ENCODE measurements at places on chromosomes 11 and 22. TPM values are rescaled to one million over a fixed set of nuclear protein-coding genes. Genes with fewer than 3 reads are reported as not detected.

GRCh38 chr11:116558504-116559211 is 214.1 kb downstream of the BUD13 start:
- no peak for DNase-seq

DNA sequence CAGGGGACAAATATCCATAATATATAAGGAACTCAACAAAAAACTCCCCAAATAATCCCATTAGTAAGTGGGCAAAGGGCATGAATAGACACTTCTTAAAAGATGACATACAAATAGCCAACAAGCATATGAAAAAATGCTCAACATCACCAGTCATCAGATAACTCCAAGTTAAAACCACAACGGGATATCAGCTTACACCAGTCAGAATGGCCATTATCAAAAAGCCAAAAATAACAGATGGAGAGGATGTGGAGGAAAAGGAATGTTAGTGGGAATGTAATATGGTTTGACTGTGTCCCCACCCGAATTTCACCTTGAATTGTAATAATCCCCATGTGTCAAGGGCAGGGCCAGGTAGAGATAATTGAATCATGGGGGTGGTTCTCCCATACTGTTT is 350.1 kb downstream of the GUCY1A2 start:
- DNase-seq: no peak

- DNase-seq: peak; percentile 3
These were observed 15.0 kb downstream of the NAP1L4 start for GRCh38 chr11:2977113-2977512.

MS4A4A gene
- 2.0 TPM for total RNA-seq

TRIOBP gene
- total RNA-seq: 80.2 TPM

UPK2 gene
- not detected for total RNA-seq

- DNase-seq: peak; percentile 56
These were observed 2.9 kb upstream of the TUBGCP6 start for GRCh38 chr22:50247748-50248147.

GRCh38 chr11:92272651-92273050 is 48.0 kb downstream of the FAT3 start:
- no peak for DNase-seq

DNA sequence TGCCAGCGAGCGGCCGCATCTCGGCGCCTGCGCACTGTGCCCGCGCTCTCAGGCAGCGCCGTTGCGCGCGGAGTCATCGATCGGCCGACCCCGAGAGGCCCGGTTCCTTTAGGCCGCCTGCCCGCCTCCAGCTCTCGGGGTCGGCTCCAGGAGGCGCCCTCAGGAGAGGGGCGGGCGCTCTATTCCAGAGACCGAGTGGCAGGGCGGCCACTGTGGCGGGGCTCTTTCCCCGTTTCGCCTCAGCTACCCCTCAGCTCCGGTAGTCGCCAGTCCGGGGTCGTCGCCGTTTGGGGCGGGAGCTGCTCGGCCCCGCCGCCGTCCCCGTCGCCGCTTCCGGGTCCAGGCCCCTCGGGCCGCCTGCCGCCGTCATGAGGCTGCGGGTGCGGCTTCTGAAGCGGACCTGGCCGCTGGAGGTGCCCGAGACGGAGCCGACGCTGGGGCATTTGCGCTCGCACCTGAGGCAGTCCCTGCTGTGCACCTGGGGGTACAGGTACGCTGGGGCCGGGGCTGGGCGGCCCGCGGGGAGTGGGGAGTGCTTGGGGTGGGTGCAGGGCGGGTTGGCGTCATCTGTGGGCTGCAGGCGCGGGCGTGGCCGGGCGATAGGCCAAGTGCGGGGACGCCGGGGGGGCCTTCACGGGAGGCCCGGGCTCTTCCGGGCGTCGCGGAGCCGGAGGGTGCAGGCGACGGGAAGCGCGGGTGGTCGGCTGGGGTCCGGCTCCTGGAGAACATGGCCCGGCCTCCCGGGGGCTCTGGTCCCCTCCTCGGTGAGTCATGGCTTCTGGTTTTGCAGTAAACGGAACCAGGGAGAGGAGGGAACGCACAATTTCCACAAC is at the start of gene FBXO7:
TSS of gene FBXO7 (plus strand) at position 177 of the 833 bp plus-strand sequence. CDS start at position 369, 192 bp downstream.
- DNase-seq: peak; percentile 94

GRCh38 chr11:2699185-2699530 is 636 bp downstream of the KCNQ1OT1 start:
- peak; percentile 28 for DNase-seq

DNA sequence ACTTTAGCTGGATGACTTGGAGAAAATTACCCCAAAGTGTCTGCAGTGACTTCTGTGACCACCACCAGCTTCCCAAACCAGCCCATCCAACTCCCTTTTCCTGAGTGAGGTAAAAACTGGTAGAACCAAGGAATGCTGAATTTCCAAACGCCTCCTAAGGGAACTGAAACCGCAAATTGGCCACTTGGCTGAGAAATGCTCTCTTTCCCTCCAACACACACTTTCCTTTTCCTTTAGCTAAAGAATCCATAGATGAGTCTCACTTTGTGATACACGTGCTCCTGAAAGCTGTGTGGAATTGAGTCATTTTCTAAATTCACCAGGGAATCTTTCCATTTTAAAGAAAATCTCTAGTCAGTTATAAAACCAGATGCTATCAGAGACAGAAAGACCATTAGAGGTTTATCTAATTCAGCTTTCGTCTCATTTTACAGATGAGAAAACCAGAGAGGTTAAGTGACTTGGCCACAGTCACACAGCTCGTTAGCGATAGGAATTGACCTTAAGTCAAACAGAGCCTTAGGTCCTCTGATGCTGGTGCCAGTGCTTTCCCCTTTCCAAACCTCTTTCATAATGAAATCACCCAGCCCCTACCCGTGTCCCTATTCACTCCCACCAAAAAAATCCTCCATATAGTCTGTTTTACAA is 137.2 kb downstream of the COMMD9 start:
- no peak for DNase-seq

- no peak for DNase-seq
These were observed 61.0 kb downstream of the OR5AK2 start for GRCh38 chr11:57049749-57050148.

- DNase-seq: no peak
These were observed 571.6 kb downstream of the LUZP2 start for GRCh38 chr11:25068451-25068850.

AMPD3 gene
- 10.9 TPM for total RNA-seq

DNA sequence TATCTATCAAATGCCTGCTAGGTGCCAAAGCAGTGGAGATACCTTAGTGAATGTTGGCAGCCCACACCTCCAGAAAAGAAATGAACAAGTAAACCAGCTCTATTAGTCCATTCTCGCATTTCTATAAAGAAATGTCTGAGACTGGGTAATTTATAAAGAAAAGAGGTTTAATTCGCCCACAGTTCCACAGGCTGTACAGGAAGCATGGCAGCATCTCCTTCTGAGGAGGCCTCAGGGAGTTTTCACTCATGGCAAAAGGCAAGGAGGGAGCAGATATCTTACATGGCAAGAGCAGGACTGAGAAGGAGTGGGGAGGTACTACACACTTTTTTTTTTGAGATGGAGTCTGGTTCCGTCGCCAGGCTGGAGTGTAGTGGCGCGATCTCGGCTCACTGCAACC is 18.7 kb upstream of the ZC3H12C start:
- DNase-seq: no peak

- DNase-seq: no peak
These were observed 148.8 kb downstream of the CRYBB2 start for GRCh38 chr22:25368271-25368670.

DNA sequence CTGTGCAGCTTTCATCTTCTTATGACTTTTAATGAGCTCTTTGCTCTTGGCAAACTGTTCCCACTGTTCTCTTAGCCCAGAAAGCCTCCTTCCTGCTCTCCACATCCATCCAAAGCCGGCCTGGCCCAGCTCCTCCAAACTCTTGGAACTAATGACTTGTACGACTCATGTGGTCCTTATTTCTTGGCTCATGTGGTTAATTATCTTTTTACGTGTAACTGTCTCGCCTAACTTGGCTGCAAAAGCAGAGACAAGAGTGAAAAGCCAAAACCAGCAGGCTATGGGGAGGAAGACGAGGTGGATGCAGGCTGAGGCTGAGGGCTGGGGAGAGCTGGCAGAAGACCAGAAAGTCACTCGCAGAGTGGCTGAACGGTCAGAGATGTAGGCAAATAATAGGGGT is 5.5 kb downstream of the CSNK2A3 start:
- peak; percentile 81 for DNase-seq

DNA sequence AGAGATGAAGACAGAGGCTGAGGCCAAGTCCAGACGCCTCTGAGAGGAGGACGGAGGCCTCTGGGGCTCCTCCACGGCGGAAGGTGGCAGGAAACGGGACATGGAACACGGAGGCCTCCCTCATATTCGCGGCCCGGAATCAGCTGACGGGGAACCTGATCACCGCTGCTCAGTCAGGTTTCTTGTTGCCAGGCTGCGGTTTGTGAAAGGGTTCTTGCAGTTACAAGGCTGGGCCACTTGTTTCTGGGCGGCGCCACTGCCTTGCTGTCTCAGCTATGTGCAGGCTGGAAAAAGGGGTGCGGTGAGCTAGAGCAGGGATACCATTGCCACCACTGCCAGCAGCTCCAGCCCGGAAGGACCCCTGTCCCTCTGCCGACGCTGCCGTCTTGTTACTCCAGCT is 10.0 kb upstream of the MMP1 start:
- DNase-seq: peak; percentile 41

DNA sequence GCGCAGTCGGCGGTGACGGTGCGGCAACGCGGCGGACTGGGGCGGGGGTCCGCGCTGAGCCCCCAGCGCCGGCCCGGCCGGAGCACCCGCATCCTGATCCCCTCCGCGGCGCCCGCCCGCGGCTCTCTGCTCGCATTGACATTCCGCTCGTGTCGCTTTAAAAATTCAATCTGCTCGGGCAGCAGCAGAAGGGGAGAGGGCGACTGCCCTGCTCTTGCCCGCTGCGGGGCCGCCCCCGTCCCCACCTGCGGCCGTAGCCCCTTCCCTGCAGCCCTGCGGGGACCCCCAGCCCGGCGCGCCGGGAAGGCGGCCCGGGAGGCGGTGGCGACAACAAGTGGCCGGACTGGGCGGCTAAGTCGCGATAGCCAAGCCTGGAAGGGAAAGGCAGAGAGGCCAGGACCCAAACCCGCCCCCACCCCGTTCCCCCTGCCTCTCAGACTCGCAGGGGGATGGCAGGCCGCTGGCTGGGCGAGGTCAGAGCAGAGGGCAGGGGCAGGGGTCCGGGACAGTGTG is 1.1 kb downstream of the CABP7 start:
- DNase-seq: no peak

- no peak for DNase-seq
These were observed 712 bp downstream of the IL2RB start for GRCh38 chr22:37148742-37149665.

- DNase-seq: no peak
These were observed 62.0 kb upstream of the YPEL1 start for GRCh38 chr22:21797444-21798221.

DNA sequence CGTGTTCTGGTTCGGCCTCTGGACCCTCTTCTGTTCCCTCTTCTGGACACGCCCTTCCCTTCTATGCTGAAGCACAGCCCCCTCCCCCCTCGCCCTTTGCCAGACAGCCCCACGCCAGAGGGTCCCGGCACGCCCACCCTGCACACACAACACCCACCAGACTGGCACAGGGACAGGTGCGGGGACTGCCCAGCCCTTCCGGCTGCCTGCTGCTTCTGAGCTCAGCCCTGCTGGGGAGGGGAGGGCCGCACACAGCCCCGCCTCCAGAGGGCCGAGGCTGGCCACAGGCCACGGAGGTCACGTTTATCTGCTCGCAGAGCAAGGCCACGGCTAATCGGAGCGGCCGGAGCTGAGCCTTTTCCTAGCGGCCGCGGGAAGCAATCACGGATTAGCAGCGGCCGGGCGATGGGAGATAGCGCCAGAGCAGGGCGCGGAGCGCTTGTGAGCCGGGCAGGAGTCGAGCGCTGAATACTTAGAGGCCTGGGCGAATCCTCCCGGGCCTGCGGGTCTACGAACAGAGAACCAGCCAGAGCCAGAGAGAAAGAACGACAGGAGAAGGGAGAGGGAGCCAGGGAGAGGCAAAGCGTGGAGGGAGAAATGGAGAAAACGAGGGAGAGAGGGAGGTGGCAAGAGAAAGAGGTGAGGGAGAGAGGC is 21.5 kb downstream of the OTUB1 start:
- DNase-seq: peak; percentile 92

- DNase-seq: no peak
These were observed 432.2 kb downstream of the RAB38 start for GRCh38 chr11:87743007-87743406.

DNA sequence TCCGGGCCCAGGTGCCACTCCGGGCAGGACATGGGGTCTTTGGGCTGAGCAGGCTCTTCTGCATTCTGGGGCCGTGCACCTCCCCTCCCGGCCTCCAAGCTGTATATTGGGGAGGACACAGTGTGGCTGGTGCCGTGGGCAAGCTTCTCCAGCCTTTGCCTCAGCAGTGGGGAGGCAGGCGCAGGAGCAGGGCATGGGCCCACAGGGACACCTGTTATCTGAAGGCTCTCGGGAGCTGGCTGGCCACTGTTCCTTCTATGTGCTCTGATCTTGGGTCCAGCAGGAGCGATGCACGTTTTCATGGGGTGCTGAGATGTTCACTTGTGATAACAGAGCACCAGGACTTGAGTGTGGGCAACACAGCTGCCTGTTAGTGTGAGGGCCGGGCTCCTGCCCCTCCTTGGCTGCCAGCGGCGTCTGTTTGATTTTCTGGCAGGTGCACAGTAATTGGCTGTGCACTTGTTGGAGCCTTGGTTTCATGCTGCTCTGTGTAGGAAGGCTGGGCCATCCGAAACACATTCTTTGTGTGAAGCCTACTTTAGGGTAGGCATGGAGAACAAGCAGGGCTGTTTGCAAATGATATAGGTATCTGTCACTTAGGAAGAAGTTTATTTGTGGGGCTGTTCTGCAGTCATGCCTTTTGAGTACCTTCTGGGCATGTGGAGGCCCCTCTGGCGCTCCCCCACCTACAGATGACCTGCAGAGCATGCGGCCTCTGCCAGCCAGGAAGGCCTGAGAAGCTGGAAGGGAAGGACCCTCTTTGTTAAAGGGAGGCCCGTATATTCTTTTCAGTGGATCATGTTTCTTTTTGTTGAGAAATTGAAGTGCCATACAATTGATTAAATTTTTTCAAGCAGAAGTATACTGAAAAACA is 201.5 kb downstream of the TBC1D22A start:
- DNase-seq: no peak

- DNase-seq: no peak
These were observed 122.2 kb downstream of the DCDC1 start for GRCh38 chr11:31247321-31247720.

GRCh38 chr11:104098555-104098954 is 62.1 kb downstream of the DDI1 start:
- DNase-seq: no peak

DNA sequence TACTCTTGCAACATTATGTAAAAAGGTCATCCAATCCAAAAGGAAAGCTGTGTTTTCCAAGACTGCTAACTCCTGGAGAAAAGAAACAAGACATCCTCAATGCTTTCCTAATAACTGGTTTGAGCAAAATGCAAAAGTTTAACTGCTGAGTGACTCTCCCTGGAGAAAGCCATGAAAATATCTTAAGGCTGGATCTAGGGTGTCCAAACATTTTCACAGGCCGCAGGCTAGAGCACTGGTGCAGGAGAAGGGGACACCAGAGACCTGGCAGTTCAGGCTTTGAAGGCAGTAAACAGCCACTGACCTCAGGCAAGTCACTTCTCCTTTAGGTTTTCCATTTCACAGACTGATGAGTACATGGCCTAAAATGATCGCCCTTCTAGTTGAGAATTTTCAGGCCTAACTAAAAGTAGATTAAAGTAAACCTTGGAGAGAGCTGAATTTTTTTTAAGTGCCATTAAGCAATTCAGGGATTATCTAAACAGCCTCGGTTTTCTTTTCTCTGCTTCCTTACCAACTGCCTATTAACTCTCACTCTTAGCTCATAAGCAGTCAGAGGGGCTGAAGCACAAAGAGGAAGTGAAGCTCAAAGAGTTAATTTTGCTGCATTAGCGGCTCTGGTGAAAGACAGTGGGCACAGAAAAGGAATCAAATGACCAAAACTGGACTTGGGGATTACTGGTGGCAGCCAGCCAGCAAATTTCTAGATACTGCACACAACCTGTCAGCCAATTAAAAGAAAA is 2.3 kb downstream of the CHKA start:
- no peak for DNase-seq

GRCh38 chr11:79663017-79663416 is 222.2 kb upstream of the TENM4 start:
- no peak for DNase-seq
